ENCODE measurements at places on chromosomes 7 and 10.
A peak's percentile ranks its signal among the peaks of the same experiment; 100 is the strongest.

- H3K4me3 ChIP-seq, result no peak overlapping the region
- no peak for DNase-seq
- no peak overlapping the region for H3K27ac ChIP-seq
- peaks cover 17% of the 10 kb centered on the region for H3K4me1 ChIP-seq
These were observed 26.8 kb upstream of the DGKI start for GRCh38 chr7:137873524-137873923.

GRCh38 chr7:102967798-102968197, 55.0 kb downstream of the LRRC17 start:
- H3K4me3 ChIP-seq, result no peak overlapping the region
- no peaks in the 10 kb centered on the region for H3K4me1 ChIP-seq
- no peak for DNase-seq

DNA sequence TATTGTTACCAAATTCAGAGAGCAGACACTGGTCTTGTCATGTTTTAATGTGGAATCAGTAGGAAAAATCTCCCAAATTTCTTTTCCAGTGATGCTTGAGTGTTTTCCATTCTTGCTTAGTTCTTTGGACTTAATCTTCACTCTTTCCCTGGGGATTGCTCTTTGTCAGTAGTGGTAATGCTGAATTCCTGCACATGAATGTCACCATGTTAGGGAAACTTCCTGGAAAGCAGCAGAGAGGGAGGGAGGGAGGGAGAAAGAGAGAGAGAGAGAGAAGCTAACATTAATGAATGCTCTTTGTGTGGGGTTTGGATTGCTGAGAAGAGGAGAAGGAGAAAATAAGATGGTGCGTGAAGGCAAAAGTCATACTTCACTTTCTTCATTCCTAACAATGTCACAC, 295.3 kb upstream of the COBL start:
- no peak overlapping the region for H3K4me3 ChIP-seq
- no peak for DNase-seq
- no peaks in the 10 kb centered on the region for H3K4me1 ChIP-seq
- no peaks in the 10 kb centered on the region for H3K36me3 ChIP-seq
- no peaks in the 10 kb centered on the region for H3K27me3 ChIP-seq

- no peak for DNase-seq
- H3K27ac ChIP-seq, result no peak overlapping the region
- H3K4me3 ChIP-seq, result no peak overlapping the region
- H3K27me3 ChIP-seq, result no peaks in the 10 kb centered on the region
- peaks cover 12% of the 10 kb centered on the region for H3K4me1 ChIP-seq
These were observed 31.3 kb downstream of the CACUL1 start for GRCh38 chr10:118723466-118723865.

DNA sequence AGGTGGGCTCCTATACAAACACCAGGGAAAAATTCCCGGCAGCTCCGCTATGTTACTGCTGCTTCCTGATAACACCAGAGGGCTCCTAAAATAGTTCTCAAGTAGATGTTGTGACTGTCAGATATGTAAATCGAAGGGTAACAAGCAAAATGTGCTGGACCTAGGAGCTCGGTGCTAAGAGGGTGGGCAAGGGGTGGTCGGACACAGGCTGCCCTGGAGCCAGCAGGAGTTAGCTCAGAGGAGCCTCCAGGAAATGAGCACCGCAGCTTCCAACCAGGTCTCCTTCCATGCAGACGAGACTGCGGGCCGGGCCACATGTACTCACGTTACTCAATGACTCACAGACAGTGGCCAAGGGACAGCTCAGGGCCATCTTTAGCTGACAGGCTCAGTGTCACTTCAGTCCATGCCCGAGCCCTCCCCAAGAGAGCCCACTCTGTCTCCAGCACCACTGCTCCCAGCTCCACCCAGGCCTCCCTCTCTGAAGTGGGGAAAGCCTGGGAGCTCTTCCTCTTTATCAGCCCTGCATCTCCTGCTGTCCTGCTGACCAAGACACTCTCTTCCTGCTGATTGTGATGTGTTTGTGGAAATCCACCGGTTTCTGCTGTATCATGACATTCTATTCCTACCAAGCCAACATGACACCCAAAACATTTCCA, 37.2 kb upstream of the TMEM273 start:
- no peaks in the 10 kb centered on the region for H3K27me3 ChIP-seq
- no peak overlapping the region for H3K27ac ChIP-seq
- H3K36me3 ChIP-seq, result no peaks in the 10 kb centered on the region
- H3K4me3 ChIP-seq, result no peak overlapping the region

GRCh38 chr10:43190775-43191174, 52.5 kb downstream of the CSGALNACT2 start:
- no peak overlapping the region for H3K4me3 ChIP-seq
- DNase-seq, result no peak
- H3K36me3 ChIP-seq, result peaks cover 13% of the 10 kb centered on the region
- H3K27me3 ChIP-seq, result no peaks in the 10 kb centered on the region
- no peaks in the 10 kb centered on the region for H3K4me1 ChIP-seq

DNA sequence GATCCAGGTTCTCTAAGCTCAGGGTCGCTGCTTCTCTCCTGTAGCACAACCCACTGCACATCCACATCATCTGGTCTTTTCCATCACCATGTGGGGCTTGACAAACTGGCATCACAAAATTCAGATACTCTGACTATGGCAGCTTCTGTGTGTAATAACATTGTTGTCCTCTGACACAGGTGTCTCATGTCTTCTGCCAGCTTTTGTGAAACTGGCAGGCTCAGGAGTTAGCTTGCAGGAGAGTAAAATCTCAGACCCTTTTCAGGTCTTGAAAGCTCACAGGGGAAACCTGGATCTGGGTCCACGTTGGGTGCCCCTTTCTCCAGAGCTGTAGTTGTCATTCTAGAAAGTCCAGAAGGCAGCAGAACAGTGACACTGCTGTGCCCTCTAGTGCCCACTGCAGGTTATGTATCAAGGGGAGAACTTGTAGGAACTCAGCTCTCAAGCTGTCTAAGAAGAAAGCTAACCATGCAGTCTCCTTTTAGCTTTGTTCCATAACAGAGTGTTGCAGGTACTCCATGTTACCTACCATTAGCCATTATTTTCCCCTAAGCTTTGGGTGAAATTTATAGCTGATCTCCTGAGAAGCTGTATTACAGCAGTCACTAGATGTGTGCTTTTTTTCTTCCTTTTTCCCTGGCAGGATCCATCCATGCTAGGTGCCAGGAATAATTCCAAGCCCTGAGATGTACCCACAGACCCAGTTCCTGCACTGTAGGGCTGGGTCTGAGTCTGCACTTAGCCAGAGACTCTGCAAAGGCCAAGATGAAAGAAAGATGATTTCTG, 102.7 kb downstream of the ZNF248 start:
- DNase-seq, result no peak
- no peak overlapping the region for H3K4me3 ChIP-seq
- no peak overlapping the region for H3K27ac ChIP-seq
- no peaks in the 10 kb centered on the region for H3K4me1 ChIP-seq
- H3K27me3 ChIP-seq, result no peaks in the 10 kb centered on the region
- H3K36me3 ChIP-seq, result no peaks in the 10 kb centered on the region

- H3K27me3 ChIP-seq, result no peaks in the 10 kb centered on the region
- no peaks in the 10 kb centered on the region for H3K36me3 ChIP-seq
- H3K4me3 ChIP-seq, result peak overlapping the region; percentile 99
These were observed 630 bp downstream of the ZNF680 start for GRCh38 chr7:64562256-64562625.

DNA sequence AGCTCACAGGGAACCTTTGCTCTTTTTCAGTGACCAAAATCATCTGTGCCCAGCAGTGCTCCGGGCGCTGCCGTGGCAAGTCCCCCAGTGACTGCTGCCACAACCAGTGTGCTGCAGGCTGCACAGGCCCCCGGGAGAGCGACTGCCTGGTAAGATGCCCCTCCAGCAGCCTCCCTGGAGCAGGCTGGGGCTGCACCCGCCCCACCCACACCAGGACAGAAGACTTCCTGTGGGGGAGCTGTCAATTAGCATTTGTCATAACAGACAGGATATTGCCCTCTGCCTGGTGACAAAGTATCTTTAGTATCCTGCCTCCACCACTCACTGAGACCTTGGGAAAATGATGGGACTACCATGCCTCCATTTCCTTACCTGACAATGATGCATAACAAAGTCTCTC, 133.7 kb downstream of the EGFR start:
- peaks cover 16% of the 10 kb centered on the region for H3K4me1 ChIP-seq
- no peak overlapping the region for H3K27ac ChIP-seq
- DNase-seq, result no peak

- no peak overlapping the region for H3K27ac ChIP-seq
- H3K36me3 ChIP-seq, result peaks cover 5% of the 10 kb centered on the region
- no peak overlapping the region for H3K4me3 ChIP-seq
- no peak for DNase-seq
These were observed 2.6 kb upstream of the PPIA start for GRCh38 chr7:44793919-44794318.

- H3K4me3 ChIP-seq, result no peak overlapping the region
- H3K36me3 ChIP-seq, result no peaks in the 10 kb centered on the region
- DNase-seq, result no peak
- no peaks in the 10 kb centered on the region for H3K27me3 ChIP-seq
These were observed 455.6 kb downstream of the POM121L12 start for GRCh38 chr7:53491051-53491450.

DNA sequence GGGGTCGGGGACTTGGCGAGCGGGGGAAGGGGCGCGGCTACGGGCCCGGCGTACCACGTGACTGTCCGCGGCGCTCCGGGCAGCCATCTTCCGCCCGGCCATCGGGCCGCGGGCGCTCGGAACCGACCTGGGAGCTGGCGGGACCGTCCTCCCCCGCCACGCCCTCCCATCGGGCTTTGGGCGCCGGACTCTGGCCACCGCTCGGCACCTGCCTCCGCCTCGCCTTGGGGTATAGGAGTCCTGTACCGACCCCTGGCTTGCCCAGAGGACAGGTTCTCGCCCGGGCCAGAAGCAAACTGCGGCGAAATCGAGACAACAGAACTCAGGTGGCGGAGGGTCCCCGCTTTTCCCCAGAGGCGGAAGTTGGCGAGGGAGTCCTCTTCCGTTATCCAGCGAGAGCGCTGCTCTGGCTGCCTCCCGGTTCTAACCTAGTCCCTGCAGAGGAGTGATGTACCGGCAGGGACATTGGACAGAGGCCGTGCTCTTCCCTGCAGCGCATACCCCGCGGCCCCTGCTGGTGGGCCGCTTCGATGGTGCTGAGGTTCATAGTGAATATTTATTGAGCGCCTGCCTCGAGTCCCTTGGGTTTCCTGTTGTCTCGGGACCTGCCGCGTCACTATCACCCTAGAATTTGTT, 1.2 kb upstream of the SGMS1 start:
- H3K27ac ChIP-seq, result peak overlapping the region; percentile 97
- H3K4me1 ChIP-seq, result no peaks in the 10 kb centered on the region
- no peaks in the 10 kb centered on the region for H3K27me3 ChIP-seq
- H3K36me3 ChIP-seq, result no peaks in the 10 kb centered on the region
- peak overlapping the region; percentile 33 for H3K4me3 ChIP-seq
- peak; percentile 86 for DNase-seq

DNA sequence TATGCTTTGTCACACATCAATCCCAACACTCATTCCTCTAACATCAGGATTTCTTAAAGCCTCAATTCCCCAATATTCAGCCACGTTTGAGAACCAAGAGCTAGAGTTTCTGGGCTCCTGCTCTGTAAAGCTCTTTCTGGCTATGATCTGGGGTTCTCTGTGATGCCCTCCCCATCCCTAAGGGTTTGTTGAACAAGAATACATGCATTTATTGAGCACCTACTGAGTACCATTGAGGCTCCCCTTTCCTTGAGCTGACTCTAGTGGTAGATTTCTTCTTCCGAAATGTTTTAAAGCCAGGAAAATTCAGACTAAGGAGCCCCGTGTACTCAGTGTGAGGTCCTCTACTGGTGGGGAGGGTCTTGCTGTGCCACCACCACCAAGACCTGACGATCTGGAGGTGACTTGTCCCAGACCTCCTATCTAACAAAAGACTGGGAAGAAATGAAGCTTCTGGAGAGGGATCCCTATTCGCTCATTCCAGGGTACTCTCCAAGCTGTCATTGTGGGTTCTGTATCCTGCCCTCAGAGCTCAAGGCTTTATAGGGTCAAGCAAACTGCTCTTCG, 23.1 kb upstream of the SRGN start:
- H3K36me3 ChIP-seq, result no peaks in the 10 kb centered on the region
- H3K27ac ChIP-seq, result no peak overlapping the region
- H3K4me3 ChIP-seq, result no peak overlapping the region
- DNase-seq, result no peak

DNA sequence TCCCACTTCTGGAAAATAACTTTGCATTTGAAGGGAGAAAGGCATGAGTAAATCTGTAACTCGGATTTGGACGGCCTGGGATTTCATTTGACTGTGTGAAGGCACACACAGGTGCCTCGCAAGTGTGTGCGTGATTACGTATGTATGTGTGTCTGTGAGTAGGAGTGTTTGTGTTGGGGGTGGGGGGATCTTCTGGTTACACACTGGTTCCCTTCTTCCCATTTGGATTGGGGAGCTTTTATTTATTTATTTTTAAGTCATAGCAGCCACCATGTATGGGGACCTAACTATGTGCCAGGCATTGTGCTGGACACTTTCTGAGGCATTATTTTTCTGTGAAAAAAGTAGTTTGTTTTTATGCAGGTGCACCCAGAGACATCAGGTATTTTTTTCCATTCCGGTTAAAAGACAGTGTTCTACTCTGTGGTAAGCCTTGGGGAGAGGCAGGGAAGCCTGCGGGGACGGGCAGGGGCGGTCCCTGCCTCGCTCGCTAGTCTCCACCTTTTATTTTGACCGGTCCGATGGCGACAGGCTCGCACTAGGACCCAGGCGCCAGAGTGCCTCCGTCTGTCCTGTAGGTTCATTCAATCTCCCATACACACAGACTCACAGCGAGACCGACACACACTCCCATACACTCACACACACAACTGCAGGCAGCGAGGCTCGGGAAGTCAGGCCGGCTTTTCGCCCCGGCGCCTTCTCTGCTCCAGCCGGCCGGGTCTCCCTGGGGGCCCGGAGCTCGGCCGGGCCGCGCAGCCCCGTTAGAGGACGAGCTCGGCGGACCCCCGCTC, at the start of gene MXI1:
TSS of gene MXI1 (plus strand) at position 595 of the 794 bp plus-strand sequence. CDS start 204 bp downstream, outside the sequence.
- no peaks in the 10 kb centered on the region for H3K36me3 ChIP-seq
- peak; percentile 81 for DNase-seq
- no peaks in the 10 kb centered on the region for H3K27me3 ChIP-seq
- peaks cover 14% of the 10 kb centered on the region for H3K4me1 ChIP-seq
- H3K4me3 ChIP-seq, result peak within 1 kb of the TSS; percentile 56

- H3K4me3 ChIP-seq, result no peak overlapping the region
- DNase-seq, result no peak
- no peaks in the 10 kb centered on the region for H3K36me3 ChIP-seq
- no peak overlapping the region for H3K27ac ChIP-seq
- peaks cover 12% of the 10 kb centered on the region for H3K4me1 ChIP-seq
These were observed 82.1 kb downstream of the UBE2H start for GRCh38 chr7:129870668-129871067.

- H3K4me3 ChIP-seq, result no peak overlapping the region
- H3K4me1 ChIP-seq, result no peaks in the 10 kb centered on the region
- no peaks in the 10 kb centered on the region for H3K36me3 ChIP-seq
These were observed 171.8 kb downstream of the GRM3 start for GRCh38 chr7:86815556-86815955.
